NCI-H1092 treated with DMSO at 0.1 percent for 48 hours (cell line): ENCODE measurements at places on chromosomes 12 and 14.
A peak's percentile ranks its signal among the peaks of the same experiment; 100 is the strongest.

GRCh38 chr12:127487031-127487430, 779.9 kb upstream of the TMEM132C start:
- DNase-seq, result no peak

DNA sequence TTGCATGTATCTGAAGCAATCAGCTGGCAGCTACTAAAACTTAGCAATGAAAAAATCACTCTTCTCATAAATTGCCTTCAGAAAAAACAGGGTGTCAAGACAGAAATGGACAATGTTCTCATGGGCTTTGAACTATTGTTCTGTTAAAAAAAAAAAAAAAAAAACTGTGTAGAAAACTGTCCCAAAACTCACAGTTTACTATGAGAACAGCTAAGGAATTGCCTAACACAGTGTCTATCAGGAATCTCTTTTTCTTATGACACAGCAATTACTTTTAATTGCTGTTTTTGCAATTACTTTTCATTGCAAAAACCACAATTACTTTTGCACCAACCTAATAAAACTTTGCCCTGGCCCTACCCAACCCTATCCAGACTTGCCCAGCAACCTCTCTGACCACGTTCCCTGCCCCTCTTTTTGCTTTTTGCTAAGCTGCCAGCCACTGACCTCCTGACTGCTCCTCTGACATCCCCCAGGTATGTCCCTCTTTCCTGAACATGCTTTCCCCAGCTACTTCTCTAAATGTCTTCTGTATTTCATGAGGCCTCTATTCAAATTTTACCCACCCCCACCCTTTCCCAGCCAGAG, 68.0 kb upstream of the SLCO1C1 start:
- no peak for DNase-seq

DNA sequence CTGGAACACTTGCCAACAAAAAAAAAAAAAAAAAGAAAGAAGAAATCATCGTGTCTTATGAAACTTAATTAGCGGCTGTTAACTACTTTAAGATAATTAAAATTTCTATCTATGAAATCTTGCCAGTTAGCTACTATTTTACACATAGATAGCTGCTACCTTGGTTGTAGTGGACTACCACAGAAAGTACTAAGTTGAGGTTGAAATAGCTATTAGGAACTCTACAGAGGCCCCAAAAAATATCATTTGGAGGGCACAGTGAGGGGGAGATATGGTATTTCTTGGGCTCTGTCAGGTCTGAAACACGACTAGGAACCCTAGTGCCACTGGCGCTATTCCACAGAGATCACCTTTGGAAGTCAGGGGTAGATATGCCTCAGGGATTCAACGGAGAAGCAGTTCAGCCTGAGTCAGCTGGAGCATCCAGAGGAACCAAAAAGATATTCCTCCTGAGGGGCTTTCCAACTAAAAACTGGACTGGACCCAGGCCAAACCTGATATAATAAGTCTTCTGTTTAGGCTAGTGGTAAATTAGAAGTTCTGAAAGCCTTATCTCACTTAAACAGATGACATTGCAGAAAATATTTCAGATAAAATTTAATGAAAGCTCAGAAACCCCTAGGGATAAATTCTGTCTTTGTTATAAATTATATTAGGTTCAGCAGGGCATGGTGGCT, 126.1 kb downstream of the EPS8 start:
- DNase-seq, result no peak

- DNase-seq, result no peak
Measured at GRCh38 chr12:54427106-54427505, 8.0 kb upstream of the ITGA5 start.

DNA sequence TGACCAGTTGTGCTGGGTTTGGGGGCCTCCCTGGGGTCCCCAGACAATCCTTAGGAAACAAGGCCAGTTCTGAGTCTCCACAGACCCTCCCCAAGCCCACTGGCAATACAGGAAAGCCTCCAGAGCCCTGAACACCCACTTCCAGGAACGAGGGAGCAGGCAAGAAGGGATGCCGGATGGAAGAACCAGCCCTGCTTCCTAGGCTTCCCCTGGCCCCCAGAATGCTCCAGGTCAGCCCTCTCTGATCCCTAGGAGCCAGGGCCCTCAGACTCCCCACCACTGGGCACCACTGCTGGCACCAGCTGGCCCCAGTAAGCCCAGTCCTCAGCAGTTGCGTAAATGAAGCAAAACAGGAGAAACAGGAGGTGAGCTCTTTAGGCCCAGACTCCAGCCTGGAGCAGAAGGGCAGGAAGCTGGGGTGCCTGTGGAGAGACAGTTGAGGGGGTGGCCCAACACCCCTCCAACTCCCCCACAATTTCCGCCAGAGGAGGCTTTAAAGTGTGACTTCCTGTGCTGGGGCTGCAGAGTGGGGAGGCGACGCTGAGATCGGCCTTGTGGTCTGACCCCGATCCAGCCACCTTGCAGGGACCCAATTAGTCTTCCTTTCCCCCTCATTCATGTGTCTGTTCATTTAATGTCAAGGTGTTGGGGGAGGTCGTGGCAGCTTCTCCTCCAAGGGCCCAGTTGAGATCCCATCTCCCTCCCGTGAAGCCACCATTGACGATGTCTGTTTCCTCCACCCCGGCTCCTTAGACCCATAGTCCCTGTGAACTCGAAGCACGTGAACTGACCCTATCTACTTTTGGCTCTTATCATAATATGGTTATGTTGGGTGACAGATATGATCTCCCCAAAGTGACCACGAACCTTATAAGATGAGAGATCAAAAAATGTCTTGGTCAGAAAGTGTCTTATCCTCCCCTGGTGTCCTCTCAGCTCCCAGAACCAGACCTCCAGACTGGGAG, 4.7 kb downstream of the TNFRSF1A start:
- no peak for DNase-seq

GRCh38 chr12:5506295-5506694, 74.4 kb downstream of the NTF3 start:
- no peak for DNase-seq

DNA sequence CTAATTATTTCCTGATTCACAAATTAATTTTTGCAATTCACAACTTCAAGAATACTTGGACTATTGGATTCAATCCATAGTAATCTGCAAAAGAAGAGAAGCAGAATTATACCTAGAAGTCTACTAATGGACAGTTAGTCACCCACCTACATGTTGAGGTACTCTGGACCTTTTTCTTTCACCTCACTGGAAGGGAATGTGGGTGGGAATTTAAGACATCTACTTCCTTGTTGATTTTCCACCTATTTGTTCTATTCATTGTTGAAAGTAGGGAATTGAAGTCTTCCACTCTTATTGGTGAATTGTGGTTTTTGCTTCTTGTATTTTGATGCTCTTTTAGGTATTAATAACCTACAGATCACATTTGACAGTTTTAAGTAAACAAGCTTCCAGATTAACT, 11.0 kb downstream of the RESF1 start:
- no peak for DNase-seq

- no peak for DNase-seq
Measured at GRCh38 chr14:36477266-36477665, 42.8 kb downstream of the NKX2-1 start.

DNA sequence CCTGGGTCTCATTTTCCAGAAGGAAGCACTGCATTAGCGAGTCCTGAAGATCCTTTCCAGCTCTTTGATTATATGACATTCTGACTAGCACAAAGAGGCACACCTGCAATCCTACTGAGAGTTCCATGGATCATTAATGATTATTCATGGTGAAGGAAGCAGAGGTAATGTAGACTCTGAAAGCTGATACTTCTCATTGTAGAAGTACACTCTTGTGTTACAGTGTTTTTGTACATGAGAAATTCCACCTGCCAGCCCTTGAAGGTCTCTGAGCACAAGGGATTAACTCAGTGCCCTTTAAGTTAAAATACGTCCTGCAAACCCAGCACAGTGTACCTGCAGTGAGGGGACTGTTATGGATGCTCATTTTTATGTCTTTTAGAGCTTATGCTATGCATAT, 558.8 kb upstream of the FBXO33 start:
- DNase-seq, result peak; percentile 84

DNA sequence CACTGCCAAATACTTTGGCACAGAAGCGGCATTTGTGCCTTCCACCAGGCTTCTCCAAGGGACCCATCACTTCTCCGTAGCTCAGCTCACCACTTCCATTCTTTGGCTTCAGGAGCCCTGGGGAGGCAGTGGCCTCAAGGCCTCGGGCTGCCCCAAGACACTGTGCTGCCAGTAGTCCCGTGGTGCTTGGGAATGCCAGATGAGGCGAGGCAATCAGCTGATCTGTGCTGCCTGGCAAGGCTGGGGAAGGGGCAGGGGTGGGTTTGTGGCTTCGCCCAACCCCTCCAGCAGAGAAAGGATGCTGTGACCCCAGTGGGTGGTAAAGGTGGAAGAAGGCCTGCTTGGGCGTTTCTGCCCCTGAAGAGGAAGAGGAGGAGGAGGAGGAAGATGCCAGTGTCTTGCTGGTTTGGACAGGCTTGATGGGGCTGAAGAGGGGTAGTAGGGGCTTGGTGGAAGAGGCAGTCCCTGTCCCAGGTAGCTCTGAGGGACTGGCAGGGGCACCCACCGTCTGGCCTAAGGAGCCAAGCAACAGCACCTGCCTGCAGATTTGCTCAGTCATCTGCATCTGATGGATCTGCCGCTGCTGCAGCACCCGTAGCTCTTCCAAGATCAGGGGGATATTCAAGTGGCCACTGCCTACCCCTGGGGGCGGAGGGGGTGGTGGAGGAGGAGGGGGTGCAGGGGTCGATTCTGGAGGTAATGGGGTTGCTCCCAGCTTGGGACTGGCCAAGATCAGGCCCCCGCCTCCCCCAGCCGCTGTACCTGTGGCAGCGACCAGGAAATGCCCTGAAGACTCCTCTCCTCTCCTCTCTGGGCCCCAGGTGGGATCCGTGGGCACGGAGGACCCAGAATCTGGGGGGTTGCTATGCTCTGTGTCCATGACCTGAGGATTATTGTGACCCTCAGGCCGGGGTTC, 1.3 kb downstream of the SALL2 start:
- no peak for DNase-seq

DNA sequence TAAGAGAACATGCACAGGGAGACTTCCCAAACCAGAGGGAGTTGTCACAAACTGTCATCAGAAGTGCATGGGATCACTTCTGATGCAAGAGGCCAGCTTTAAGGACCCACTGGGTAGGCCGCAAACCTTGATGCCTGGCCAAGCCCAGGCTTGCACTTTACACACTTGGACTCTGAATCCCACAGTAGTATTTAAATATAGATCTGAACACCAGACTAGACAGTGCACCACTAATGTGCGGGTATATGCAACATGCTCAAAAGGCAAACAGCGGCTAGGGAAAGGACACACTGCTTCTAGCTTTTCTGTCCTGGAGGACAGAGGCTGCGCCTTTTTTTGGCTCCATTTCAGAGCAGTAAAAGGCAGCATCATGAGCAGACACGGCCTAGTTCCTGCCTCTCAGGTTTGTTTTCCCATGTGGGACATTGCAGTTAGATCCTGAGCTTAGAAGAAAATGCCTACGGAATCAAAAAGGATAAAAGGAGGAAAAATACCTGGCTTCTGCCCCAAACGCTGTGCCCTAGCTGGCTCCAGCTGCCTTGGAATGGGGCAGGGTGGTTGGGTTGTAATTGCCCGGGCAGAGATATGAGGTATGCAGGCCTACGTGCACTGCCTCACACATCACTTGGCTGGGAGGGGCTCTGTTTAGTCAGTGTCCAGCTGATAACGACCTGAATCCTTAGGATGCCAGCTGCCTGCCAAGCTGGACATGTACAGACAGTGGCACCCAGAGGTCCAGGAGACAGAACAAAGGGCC, 84.5 kb upstream of the EGLN3 start:
- no peak for DNase-seq

DNA sequence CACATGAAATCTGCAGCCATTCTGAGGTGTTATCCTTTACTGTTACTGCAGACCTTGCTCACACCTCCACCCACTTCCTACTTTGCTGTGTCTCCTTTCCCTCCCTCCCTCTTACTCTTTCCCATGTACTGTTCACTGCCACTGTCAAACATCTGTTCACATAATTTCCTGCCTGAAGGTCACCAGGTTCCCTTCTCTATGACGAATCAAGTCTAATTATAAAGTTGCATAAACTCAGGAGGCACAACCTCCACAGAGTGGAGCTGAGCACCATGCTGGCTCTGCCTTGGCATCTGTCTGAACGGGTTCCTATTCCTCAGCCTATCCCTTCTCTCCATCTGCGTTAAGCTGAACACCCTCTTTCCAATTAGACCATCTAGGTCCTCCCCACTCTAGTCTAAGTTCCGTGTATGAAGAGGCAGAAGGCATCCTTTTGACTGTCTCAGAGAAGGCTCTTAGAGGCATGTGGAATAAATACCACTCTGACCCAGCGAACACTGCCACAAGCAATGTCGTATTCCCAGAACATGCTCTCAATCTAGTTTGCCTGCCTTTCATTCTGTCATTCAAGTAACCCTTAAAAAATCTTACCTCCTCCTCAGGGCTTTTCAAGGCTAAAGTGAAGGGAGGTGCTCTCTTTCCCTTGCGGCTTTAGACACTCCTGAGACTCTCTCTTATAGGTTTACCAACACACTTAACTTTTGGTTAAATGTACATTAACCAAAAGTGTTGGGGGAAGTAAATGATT, 48.7 kb downstream of the ACADS start:
- DNase-seq, result no peak

- DNase-seq, result no peak
Measured at GRCh38 chr12:6691473-6691872, 2.3 kb upstream of the ZNF384 start.

GRCh38 chr14:64899958-64900357, 14.3 kb upstream of the CHURC1 start:
- DNase-seq, result no peak

DNA sequence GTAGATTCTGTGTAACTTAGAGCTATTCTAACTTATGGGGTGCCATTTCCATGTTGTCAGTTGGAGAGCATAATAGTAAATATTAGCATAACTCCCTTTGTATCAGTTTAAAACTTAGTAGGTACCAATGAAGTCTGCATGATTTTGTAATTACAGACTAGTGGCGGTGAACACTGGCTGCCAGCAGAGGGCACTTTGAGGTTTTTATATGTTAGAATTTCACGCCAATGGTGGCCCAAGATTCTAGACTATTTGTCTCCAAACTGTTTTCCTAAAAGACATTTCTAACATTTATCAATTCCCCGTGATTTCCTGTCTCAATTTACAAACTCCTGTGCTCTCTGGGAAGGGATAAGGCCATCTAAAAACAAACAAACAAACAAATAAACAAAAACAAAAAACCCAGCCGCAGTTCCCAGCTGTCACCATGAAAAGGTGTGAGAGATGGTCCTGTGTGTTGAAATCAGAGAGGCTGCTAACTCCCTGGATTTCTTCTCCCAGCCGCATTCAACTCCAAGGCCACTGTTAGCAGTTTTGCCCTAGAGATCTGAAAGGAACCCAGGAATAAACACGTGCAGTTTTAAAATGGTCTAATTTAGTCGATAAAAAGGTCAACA, 57.6 kb downstream of the BRMS1L start:
- DNase-seq, result peak; percentile 68

- no peak for DNase-seq
Measured at GRCh38 chr14:97387252-97387874, 590.2 kb downstream of the VRK1 start.
